Omental fat pad (tissue), 4 donors: ENCODE measurements at places on chromosomes 3 and 15. TPM values are rescaled to one million over a fixed set of nuclear protein-coding genes. Genes with fewer than 3 reads are reported as not detected.

- DNase-seq = no peak
These were observed 40.3 kb downstream of the DGKG start for GRCh38 chr3:186321746-186322145.

TJP1 gene
- total RNA-seq = 88.0 TPM

GRCh38 chr3:33093847-33094246 is 3.1 kb downstream of the GLB1 start:
- DNase-seq = no peak

NANOGP8 gene
- 0.65 TPM for total RNA-seq

- DNase-seq = no peak
These were observed 213.7 kb downstream of the FOXP1 start for GRCh38 chr3:71369701-71370391.

B3GNT5 gene
- total RNA-seq = 7.9 TPM

ECE2 gene
- not detected for total RNA-seq

- DNase-seq = no peak
These were observed 305.9 kb upstream of the ARRDC4 start for GRCh38 chr15:97654481-97655076.

- no peak for DNase-seq
These were observed 4.9 kb downstream of the EPB42 start for GRCh38 chr15:43215961-43216360.

DNA sequence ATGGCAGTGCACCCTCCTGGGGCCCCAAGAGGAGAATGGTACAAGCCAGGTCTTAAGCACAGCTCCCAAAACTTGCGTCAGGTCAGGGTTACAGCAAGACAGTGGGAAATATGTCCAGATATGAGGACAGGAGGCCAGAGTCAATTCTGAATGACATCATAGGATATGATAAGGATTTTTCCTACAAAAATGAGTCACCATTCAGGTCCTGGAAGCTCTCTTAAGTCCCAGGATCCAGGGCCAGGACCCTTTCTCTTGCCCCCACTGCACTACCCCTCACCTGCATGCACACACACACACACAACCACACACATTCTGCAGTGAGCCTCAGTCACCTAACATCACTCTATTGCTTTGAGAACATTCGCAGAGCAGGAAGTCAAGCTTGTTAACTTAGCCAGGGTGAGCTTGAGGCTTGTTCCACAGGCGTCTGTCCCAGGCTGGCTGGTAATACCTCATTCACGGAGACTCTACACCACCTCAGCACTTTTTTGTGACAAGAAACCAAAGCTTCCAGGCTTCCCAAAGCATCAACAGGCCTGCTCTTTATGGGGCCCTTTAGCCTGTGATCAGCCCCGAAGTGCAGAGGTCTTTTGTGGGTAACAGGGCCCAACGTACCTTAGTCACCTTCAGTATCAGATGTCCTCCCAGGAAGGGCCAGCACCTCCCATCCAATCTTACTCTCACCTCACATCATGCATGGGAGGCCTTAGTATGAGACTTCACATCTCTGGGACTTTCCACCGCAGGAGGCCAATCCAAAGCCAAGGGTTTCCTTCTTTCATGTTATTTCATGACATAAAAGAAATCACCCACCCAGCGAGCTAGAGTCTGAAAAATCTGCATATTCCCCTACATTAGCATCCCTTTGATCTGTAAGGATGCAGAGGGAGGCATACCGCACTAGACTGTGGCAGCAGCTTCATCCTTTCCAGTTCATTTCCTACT is 74.0 kb upstream of the LIPC start:
- DNase-seq = no peak

- DNase-seq = no peak
These were observed 21.5 kb downstream of the MAP2K1 start for GRCh38 chr15:66408254-66408653.

MYH15 gene
- not detected for total RNA-seq

ELL3 gene
- total RNA-seq = 7.1 TPM

RFX7 gene
- total RNA-seq = 6.7 TPM

- DNase-seq = no peak
These were observed 113.7 kb downstream of the TJP1 start for GRCh38 chr15:29708519-29708918.

GP9 gene
- total RNA-seq = not detected

DNA sequence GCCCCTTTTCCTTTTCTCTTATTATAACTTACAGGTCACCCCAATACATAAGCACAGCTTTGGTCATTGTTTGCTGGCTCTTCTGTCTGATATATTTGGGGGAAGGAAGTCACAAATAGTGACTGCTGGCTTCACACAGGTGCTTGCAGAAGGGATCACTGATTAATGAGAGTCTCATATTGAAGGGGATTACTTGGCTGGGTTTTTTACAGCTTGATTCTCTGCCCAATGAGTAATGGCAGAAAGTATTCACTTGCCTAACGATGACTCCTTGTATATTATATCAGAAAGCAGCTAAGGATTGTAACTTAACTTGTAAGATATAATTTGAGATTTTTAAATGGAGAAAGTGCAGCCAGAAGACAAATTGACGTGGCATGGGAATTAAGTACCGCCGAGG is 119.3 kb upstream of the PFN2 start:
- DNase-seq = no peak

GRCh38 chr3:101635345-101635744 is 41.6 kb downstream of the ZBTB11 start:
- DNase-seq = no peak

- DNase-seq = no peak
These were observed 101.8 kb downstream of the CHSY1 start for GRCh38 chr15:101149864-101150722.

IFT57 gene
- 59.6 TPM for total RNA-seq

GRCh38 chr3:152176998-152177397 is 91.7 kb upstream of the MBNL1 start:
- no peak for DNase-seq

- no peak for DNase-seq
These were observed 225.8 kb upstream of the DPPA4 start for GRCh38 chr3:109563149-109563548.

DNA sequence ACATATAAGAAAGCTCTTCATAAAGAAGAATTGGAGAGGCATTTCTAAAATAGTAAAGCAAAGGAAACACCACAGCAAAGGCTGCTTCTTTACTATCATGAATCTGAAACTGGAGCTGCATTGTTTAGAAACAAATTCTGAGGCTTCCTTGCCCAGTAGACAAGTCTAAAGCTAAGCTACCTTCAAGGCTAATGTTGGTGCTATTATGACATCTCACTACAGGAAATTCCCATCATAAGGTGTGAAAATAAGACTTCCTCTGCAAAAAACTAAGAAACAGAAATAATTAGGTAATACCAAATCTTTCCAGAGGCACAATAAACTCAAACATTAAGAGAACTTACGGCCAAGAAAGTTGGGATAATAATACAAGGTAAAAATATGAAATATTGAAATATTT is 89.9 kb upstream of the P3H2 start:
- DNase-seq = no peak

GRCh38 chr3:121997372-121997771 is 24.7 kb downstream of the ILDR1 start:
- no peak for DNase-seq

DHX36 gene
- total RNA-seq = 73.8 TPM
